Neuronal stem cell (in vitro differentiated cells): ENCODE measurements at places on chromosomes 7 and 10.

DNA sequence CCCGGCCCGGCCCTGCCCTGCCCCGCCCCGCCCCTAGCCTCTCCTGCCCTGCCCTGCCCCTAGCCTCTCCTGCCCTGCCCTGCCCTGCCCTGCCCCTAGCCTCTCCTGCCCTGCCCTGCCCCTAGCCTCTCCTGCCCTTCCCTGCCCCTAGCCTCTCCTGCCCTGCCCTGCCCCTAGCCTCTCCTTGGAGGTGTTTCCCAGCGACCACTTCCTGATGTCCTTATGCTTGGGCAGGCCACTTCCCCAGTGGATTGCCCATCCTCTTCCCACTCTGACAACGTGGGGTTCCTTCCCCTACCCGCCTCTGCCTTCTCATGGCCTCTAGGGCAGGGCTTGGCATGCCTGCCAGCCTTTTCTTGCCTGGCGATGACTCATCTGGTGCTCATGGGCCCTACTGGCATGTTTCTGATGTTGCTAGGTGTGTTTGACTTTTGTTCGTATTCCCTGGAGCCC is 21.2 kb downstream of the PRXL2A start:
- H3K4me1 ChIP-seq = no peaks in the 10 kb centered on the region
- no peaks in the 10 kb centered on the region for H3K27me3 ChIP-seq
- peaks cover 88% of the 10 kb centered on the region for H3K36me3 ChIP-seq
- H3K27ac ChIP-seq = no peak overlapping the region
- H3K4me3 ChIP-seq = no peak overlapping the region
- no peak for DNase-seq

DNA sequence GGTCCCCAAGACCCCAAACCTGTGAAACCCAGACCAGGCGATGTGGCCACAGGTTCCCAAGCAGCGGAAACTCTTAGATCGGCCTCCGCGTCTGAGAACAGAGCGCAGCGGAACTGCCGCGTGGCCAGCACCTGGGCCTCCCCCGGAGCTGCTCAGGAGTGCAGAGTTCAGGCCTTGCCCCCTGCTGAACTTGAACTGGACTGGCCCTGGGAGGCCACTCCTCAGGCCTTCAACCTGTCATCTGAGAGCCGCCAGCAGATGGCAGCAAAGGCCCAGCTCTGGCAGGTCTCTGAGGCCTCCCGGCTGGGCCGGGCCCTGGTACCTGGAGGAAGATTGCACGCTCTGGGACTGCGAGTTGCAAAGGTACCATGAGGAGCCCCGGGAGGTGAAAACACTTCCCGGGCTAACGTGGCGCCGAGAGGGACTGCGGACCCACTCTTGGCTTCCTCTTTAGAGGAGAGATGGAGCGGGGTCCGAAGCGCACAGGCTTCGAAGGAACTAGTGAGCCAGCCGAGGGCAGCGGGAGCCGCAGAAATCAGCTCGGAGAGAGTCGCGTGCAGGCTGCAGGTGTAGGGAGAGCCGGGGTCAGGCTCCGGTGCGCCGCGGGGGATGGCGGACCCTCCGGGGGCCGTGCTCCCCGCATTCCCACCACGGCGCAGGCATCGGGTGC is 89.2 kb downstream of the PAXIP1 start:
- H3K27me3 ChIP-seq = peaks cover 3% of the 10 kb centered on the region
- peaks cover 2% of the 10 kb centered on the region for H3K4me1 ChIP-seq

GRCh38 chr7:2357165-2357564 is 2.5 kb downstream of the EIF3B start:
- H3K27me3 ChIP-seq = no peaks in the 10 kb centered on the region
- no peak overlapping the region for H3K4me3 ChIP-seq
- no peak overlapping the region for H3K27ac ChIP-seq
- no peak for DNase-seq

GRCh38 chr7:125930848-125931247 is 1001.2 kb upstream of the POT1 start:
- no peak overlapping the region for H3K27ac ChIP-seq
- no peaks in the 10 kb centered on the region for H3K36me3 ChIP-seq
- DNase-seq = no peak
- no peaks in the 10 kb centered on the region for H3K27me3 ChIP-seq

GRCh38 chr10:124952123-124952522 is 10.2 kb downstream of the ZRANB1 start:
- H3K4me3 ChIP-seq = no peak overlapping the region
- H3K36me3 ChIP-seq = peaks cover 2% of the 10 kb centered on the region
- H3K27ac ChIP-seq = no peak overlapping the region

DNA sequence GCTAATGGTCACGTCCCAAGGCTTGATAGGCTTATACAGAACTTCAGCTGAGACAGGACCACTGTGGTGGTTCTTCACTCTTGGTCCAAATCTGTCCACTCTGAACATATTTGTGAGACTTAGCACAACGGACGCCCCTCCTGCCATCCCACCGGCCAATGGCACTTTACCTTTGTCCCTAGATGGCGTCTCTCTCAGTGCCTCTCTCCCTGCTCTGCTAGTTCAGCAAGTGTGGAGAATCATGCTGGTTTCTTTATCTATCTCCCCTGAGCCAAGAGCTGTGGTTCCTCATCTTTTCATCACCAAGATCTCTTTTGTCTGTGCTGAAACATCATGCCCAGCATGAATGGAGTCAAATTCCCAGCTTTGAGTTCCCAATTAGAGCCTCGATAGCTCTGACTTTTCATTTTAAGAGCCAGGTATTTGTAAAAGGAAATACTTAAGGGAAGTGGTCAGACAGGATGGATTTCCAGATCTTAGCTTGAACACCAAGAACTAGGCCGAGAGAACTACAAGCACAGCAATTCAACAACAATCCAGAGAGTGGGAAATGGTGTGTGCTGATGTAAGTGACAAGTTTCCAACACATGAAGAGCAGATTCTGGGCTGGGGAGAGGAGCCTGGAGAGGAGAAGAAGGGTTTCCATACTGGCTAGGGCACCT is 69.5 kb downstream of the ZNF800 start:
- H3K27ac ChIP-seq = no peak overlapping the region
- no peaks in the 10 kb centered on the region for H3K36me3 ChIP-seq
- DNase-seq = no peak
- H3K4me3 ChIP-seq = no peak overlapping the region
- peaks cover 7% of the 10 kb centered on the region for H3K4me1 ChIP-seq
- H3K27me3 ChIP-seq = no peaks in the 10 kb centered on the region

DNA sequence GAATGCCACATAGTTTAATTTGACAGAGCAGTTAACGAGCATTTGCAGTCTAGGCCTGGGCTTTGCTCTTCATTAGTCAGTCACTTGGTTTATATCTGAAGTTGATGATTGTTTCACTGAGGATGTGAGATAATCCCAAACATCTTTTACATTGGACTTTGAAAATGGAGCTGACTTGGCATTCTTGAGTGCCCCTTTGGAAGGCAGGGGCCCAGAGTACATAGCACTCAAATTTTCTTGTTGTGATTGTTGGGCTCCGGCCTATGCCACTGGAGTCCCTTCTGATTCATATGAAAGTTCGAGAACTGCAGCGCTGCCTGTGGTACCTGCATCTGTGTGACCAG is 21.9 kb downstream of the DNAJB6 start:
- no peaks in the 10 kb centered on the region for H3K4me1 ChIP-seq
- H3K36me3 ChIP-seq = peaks cover 78% of the 10 kb centered on the region
- H3K27ac ChIP-seq = no peak overlapping the region
- no peaks in the 10 kb centered on the region for H3K27me3 ChIP-seq

GRCh38 chr7:129568240-129568639 is 43.3 kb upstream of the NRF1 start:
- no peaks in the 10 kb centered on the region for H3K27me3 ChIP-seq
- no peak overlapping the region for H3K4me3 ChIP-seq
- H3K36me3 ChIP-seq = no peaks in the 10 kb centered on the region
- no peak overlapping the region for H3K27ac ChIP-seq
- H3K4me1 ChIP-seq = no peaks in the 10 kb centered on the region
- no peak for DNase-seq

GRCh38 chr10:119878524-119878923 is 5.9 kb upstream of the MCMBP start:
- DNase-seq = no peak
- no peak overlapping the region for H3K27ac ChIP-seq
